ENCODE measurements at places on chromosomes 13 and 19.

DNA sequence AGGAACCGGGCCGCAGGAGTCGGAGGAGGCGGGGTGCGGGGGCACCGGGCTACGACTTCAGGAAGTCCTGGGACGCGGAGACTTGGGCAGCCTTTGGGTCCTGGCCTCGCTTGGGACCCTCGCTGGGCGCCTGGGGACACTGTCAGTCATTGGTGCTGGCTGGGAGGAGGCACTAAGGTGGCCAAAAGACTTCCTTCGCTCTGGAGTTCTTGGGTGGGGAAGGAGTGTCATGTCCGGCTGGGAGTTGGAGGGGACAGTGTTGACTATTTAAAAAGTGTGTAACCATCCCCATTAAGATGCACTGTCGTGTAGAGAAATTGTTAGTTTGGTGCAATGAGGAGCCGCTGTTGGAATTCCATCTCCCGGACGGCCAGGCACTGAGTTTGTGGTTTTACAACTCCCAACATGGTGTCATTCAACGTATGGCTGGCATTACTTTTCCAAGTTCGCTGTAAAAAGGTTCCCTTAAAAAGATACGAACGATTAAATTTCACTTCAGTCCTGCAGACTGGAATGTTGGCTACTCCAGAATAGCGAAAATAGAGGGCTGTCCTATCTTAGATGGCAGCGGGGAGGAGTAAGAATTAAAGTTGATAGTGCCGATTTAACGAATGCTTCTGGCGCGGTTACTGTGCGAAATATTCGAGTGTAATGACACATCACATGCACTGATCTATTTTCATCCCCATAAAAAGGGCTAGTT lies 776 bp downstream of the DNAJC3 start:
- H3K27me3 ChIP-seq: no peaks in the 10 kb centered on the region
- peaks cover 53% of the 10 kb centered on the region for H3K4me1 ChIP-seq
- H3K4me3 ChIP-seq: peak overlapping the region; percentile 84
- H3K36me3 ChIP-seq: no peaks in the 10 kb centered on the region
- DNase-seq: no peak

DNA sequence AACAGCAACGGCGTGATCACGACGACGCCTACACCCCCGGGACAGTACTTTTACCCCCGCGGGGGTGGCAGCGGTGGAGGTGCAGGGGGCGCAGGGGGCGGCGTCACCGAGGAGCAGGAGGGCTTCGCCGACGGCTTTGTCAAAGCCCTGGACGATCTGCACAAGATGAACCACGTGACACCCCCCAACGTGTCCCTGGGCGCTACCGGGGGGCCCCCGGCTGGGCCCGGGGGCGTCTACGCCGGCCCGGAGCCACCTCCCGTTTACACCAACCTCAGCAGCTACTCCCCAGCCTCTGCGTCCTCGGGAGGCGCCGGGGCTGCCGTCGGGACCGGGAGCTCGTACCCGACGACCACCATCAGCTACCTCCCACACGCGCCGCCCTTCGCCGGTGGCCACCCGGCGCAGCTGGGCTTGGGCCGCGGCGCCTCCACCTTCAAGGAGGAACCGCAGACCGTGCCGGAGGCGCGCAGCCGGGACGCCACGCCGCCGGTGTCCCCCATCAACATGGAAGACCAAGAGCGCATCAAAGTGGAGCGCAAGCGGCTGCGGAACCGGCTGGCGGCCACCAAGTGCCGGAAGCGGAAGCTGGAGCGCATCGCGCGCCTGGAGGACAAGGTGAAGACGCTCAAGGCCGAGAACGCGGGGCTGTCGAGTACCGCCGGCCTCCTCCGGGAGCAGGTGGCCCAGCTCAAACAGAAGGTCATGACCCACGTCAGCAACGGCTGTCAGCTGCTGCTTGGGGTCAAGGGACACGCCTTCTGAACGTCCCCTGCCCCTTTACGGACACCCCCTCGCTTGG lies 966 bp downstream of the JUNB start:
- H3K27me3 ChIP-seq: no peaks in the 10 kb centered on the region
- no peaks in the 10 kb centered on the region for H3K36me3 ChIP-seq
- peak overlapping the region; percentile 71 for H3K4me3 ChIP-seq
- H3K27ac ChIP-seq: peak overlapping the region; percentile 89
- DNase-seq: peak; percentile 88
- H3K4me1 ChIP-seq: peaks cover 48% of the 10 kb centered on the region

DNA sequence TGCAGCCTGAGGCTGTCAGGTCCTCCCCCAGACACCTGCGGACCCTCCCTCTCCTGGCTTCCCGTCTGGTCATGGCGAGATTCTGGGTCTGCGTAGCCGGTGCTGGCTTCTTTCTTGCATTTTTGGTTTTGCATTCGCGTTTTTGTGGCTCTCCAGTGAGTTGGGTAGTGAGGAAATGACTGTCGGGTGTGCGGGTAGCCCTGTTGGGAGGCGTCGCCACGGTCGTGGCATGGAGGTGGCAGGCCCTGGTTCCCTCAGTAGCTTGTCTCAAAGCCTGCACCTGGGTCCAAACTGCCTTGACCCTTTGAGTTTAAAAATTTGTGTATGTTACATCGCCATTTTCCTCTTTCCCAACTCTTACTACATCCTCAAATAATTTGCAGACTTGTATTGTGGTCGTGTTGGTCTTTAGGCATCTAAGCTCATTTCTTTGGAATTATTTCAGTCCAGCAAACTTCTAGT lies 344 bp downstream of the NHLRC3 start:
- H3K27ac ChIP-seq: peak overlapping the region; percentile 94
- peaks cover 48% of the 10 kb centered on the region for H3K4me1 ChIP-seq
- peak overlapping the region; percentile 85 for H3K4me3 ChIP-seq
- DNase-seq: no peak

GRCh38 chr13:94722609-94723345 lies 10.4 kb upstream of the SOX21 start:
- no peaks in the 10 kb centered on the region for H3K27me3 ChIP-seq
- H3K27ac ChIP-seq: no peak overlapping the region
- H3K36me3 ChIP-seq: no peaks in the 10 kb centered on the region

DNA sequence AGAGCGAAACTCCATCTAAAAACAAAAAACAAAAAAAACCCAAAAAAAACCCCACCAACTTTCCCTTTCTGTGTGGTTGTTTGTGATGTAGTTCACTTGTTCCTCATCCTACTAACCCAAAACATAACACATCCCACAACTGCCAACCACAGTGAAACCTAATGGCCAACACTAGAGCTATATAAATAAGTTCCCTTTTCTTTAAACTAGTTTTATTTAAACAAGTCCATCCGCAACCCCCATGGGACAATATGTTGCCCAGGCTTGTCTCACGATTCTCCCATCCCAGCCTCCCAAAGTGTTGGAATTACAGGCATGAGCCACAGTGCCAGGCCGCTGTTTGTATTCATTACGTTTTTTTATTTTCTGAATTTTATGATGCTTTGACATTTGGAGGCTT lies 71.2 kb upstream of the ADGRE5 start:
- no peaks in the 10 kb centered on the region for H3K4me1 ChIP-seq
- no peak for DNase-seq
- no peaks in the 10 kb centered on the region for H3K27me3 ChIP-seq
- H3K4me3 ChIP-seq: no peak overlapping the region
- no peaks in the 10 kb centered on the region for H3K36me3 ChIP-seq

- no peaks in the 10 kb centered on the region for H3K36me3 ChIP-seq
- no peak overlapping the region for H3K4me3 ChIP-seq
- no peak overlapping the region for H3K27ac ChIP-seq
- no peak for DNase-seq
- H3K4me1 ChIP-seq: no peaks in the 10 kb centered on the region
These were observed 3.9 kb downstream of the STXBP2 start for GRCh38 chr19:7640803-7641202.

GRCh38 chr13:79986890-79987289 lies 354.0 kb downstream of the SPRY2 start:
- no peaks in the 10 kb centered on the region for H3K4me1 ChIP-seq
- no peaks in the 10 kb centered on the region for H3K27me3 ChIP-seq
- H3K27ac ChIP-seq: no peak overlapping the region
- no peak overlapping the region for H3K4me3 ChIP-seq

DNA sequence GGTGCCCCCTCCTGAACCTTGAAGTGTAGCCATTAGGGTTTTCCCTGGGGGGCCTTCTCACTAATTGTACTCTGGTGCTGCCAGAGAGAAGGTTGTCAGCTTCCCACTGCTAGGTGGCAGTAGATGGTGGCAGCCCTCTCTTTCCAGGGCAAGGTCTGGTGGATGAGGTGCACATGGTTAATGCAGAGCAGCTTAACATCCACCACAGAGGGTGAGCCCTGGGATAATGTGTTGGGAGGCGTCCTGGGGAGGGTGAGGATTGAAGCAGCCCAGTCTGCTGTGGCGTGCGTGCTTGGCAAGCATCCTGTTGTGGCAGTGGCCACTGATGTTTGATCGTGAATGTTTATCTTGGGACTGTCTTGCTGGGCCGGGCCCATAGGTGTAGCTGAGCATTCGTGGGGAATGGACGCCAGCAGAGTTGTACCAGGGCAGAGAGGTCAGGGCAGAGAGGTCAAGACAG lies 5.8 kb downstream of the EGLN2 start:
- peaks cover 94% of the 10 kb centered on the region for H3K36me3 ChIP-seq
- H3K27ac ChIP-seq: no peak overlapping the region
- DNase-seq: no peak
- no peak overlapping the region for H3K4me3 ChIP-seq
- peaks cover 51% of the 10 kb centered on the region for H3K4me1 ChIP-seq

- peak; percentile 48 for DNase-seq
- H3K4me1 ChIP-seq: no peaks in the 10 kb centered on the region
- H3K27ac ChIP-seq: no peak overlapping the region
- no peak overlapping the region for H3K4me3 ChIP-seq
- H3K36me3 ChIP-seq: no peaks in the 10 kb centered on the region
- H3K27me3 ChIP-seq: no peaks in the 10 kb centered on the region
These were observed 230.2 kb downstream of the TDRD3 start for GRCh38 chr13:60627071-60627686.

- no peaks in the 10 kb centered on the region for H3K4me1 ChIP-seq
- no peak for DNase-seq
- no peaks in the 10 kb centered on the region for H3K36me3 ChIP-seq
- H3K4me3 ChIP-seq: no peak overlapping the region
- H3K27ac ChIP-seq: no peak overlapping the region
- peaks cover 12% of the 10 kb centered on the region for H3K27me3 ChIP-seq
These were observed 289.6 kb upstream of the HTR2A start for GRCh38 chr13:47186471-47186870.

DNA sequence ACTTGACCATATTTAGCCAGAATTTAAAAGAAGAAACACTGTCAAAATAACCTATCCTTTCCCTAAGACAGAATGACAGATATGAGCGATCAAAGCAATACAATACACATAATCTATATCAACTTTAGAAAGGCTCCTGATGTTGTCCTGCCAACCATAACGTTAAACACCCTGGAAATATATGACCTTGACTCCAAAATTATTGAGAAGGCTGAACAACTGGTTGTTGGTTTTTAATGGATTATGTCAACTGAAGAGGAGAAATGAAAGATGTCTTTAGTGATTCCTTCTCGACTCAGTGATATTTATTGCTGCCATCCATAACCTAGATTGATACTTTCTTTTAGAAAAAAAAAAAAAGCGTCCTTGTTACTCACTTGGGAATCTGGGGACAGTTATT lies 957.2 kb downstream of the SLITRK1 start:
- H3K27me3 ChIP-seq: no peaks in the 10 kb centered on the region
- no peak for DNase-seq
- H3K4me1 ChIP-seq: no peaks in the 10 kb centered on the region
- no peaks in the 10 kb centered on the region for H3K36me3 ChIP-seq
- no peak overlapping the region for H3K27ac ChIP-seq
- H3K4me3 ChIP-seq: no peak overlapping the region

GRCh38 chr13:98803111-98803561 lies 50.7 kb upstream of the SLC15A1 start:
- H3K36me3 ChIP-seq: peaks cover 26% of the 10 kb centered on the region
- H3K27me3 ChIP-seq: no peaks in the 10 kb centered on the region
- H3K4me3 ChIP-seq: no peak overlapping the region
- H3K27ac ChIP-seq: no peak overlapping the region
- H3K4me1 ChIP-seq: peaks cover 2% of the 10 kb centered on the region
- DNase-seq: no peak

DNA sequence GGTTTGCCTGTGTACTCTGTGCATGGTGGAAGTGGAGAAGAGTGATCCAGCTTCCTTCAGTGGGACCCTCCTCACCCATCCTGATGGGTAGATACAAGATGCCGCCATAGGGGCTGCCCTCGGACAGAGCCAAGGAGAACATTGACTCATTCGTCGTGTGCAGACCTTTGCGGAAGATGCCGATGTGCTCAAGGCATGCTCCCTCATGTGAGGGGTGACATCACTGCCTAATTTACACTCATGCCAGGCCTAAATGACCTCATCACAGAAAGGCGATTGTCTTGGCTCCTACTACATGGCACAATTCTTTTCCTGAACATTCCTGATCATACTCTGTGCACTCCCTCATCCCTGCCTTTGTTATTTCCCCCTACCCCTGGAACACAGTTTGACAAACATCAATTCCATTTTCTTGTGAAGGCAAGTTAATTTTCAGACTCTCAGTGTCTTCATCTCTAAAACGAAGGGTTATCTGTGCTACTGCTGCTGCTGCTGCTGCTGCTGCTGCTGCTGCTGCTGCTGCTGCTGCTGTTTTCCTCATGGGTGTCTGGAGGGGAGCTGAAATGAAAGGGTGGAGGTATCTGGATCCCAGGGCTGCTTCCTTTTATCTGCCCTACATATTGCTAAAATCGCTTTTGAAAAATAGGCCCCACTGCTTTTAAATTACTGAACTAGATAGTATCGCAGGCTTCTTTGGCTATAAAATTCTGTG lies 146.5 kb upstream of the ARGLU1 start:
- no peaks in the 10 kb centered on the region for H3K36me3 ChIP-seq
- DNase-seq: no peak
- no peak overlapping the region for H3K4me3 ChIP-seq
- H3K27ac ChIP-seq: no peak overlapping the region
- H3K27me3 ChIP-seq: no peaks in the 10 kb centered on the region
- H3K4me1 ChIP-seq: no peaks in the 10 kb centered on the region

- no peak for DNase-seq
- H3K4me1 ChIP-seq: no peaks in the 10 kb centered on the region
- H3K27me3 ChIP-seq: no peaks in the 10 kb centered on the region
- no peak overlapping the region for H3K4me3 ChIP-seq
These were observed 12.0 kb downstream of the NAXD start for GRCh38 chr13:110627351-110627750.

GRCh38 chr19:32350471-32350865 lies 5.1 kb downstream of the ZNF507 start:
- H3K27me3 ChIP-seq: no peaks in the 10 kb centered on the region
- peaks cover 32% of the 10 kb centered on the region for H3K4me1 ChIP-seq
- H3K4me3 ChIP-seq: no peak overlapping the region
- DNase-seq: no peak
